ELF-1 (cell line): ENCODE measurements at places on chromosomes 12 and 14.

- no peak for DNase-seq
Observed at GRCh38 chr12:75964150-75964549, 67.4 kb downstream of the PHLDA1 start.

GRCh38 chr14:76386944-76387782 lies 11.2 kb downstream of the ESRRB start:
- DNase-seq = peak; percentile 82

DNA sequence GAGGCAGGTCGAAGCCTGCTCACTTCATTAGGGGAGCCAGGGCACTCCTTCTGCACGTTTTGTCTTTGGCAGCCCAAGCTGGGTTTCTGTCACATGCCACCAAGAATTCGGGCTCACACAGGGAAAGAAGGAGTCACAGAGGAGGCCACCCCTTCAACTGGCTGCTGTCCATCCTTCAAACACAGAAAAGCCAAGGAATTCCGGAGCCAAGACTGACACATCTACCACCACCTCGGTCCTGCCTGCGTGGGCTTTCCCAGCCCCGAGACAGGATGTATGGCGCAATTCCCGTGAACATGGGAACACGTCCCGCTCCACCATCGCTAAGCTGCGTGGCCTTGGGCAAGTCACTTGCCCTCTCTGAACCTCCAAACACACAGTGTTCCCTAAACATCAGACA lies 70.4 kb downstream of the NCOR2 start:
- DNase-seq = no peak

DNA sequence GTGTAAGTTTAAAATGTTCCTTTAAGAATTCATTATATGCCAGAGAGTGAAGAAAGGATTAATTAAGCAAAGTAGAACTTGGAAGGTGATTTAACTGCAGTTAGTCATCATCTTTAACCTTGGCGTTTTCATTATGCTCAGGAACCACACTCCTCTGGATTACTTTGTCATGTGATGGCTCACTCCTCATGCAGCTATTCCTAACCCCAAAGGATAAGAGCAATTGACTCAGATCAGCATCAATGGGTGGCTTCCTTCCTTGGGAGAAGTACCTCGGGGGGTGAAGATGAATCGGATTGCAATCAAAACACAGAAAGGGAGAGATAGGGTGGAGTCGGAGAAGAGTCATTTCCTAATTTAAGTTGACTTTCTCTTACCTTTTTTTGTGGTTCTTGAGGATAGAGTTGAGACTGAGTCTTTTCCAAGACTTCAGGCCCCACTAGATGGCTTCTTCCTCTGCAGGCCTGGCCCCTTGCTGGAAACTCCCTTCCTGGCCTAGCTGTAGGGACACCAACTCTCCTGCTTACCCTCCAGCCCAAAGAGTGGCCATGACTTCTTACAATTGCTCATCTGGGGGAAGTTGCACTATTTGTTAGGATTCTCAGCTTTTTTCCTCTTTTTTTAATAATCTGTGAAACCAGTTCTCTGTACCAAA lies 238.6 kb upstream of the DDHD1 start:
- no peak for DNase-seq

GRCh38 chr14:88323523-88324199 lies 592 bp upstream of the KCNK10 start:
- DNase-seq = peak; percentile 48

DNA sequence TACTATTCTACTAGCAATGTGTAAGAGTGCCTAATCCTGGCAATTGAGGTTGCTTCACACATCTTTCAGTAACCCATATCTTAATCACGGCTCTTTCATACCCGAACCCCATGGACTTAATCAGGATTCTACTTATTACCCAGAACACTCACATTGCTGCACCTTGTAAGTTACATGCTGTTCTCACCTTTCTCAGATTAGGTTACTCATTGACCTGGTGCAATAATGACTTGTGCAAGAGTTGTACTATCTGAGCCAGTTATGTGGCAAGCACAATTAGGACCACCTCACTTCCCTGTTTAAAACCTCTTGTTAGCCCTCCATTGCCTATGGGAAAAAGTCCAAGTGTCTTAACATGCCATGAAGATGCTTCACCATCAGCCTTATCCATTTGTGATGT lies 306.7 kb upstream of the E2F7 start:
- DNase-seq = no peak

GRCh38 chr12:8936735-8937134 lies 12.7 kb downstream of the M6PR start:
- DNase-seq = no peak

DNA sequence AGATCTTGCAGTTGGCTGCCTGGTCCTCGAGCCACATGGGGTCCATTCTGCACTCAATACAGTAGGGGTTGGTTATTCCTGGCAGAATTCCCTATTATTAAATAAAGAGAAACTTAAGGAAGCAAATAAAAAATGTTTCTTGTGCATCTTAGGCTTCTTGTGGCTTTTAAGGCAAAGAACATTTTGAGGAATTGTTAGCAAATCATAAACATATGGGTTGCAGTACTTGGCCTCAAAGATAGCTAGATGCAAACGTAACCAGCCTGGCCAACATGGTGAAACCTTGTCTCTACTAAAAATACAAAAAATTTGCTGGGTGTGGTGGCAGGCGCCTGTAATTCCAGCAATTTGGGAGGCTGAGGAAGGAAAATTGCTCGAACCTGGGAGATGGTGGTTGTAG lies 50.8 kb upstream of the KCNA5 start:
- DNase-seq = no peak

DNA sequence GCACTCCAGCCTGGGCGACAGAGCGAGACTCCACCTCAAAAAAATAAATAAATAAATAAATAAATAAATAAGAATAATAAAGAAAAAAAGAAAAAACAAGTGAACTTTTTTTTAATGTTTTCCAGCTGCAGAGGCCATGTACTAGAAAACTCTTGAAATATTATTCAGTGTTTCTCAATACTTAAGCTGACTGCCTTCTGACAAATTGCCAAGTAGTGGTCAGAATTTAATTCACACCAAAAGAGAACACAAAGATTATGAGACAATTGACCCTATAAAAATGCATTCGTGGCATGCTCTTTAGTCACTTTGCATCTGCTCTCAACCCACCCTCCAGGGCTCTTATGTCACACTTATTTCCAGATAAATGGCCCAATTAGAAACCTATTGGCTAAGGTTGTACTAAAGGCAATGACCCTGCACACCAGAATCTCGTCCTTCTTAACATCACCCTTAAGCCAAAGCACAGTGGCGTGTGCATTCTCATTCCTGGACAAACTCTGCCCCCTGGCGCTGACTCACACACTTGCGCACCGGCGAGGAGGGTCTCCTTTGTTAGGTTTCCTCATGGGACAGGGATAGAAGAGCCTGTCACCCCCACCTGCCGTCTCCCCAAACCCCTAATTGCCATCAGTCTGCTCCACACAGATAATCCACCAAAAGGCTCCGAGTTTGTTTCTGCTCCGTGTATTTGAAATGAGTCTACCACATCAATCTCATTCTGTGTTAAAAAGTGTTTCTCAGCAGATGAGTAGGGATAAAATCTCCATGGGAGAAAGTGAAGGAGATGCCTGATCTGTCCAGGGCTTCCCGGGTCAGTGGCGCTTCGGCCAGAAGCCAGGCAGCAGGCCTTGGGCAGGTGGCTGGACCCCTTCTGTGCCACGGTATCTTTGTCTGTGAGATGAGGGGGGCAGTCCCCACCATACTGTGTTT lies 73.1 kb upstream of the CEP83 start:
- DNase-seq = peak; percentile 88

DNA sequence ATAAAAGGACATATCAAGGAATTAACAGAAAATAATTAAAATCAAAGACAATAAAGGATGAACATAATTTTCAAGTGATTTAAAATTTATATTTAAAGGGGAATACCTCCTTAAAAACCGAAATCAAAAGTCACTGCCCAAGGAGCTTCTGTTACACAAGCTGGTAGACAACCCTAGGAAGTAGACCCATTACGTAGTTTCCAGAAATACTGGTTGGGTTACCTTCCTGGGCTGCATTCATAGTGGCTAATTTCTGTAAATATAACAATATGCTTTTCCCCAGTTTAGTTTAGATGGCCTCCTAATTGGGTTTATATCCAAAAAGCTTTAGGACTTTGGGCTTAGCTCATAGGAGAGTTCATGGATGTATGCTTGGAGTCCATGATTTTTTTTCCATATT lies 2.1 kb upstream of the EDDM3A start:
- no peak for DNase-seq

DNA sequence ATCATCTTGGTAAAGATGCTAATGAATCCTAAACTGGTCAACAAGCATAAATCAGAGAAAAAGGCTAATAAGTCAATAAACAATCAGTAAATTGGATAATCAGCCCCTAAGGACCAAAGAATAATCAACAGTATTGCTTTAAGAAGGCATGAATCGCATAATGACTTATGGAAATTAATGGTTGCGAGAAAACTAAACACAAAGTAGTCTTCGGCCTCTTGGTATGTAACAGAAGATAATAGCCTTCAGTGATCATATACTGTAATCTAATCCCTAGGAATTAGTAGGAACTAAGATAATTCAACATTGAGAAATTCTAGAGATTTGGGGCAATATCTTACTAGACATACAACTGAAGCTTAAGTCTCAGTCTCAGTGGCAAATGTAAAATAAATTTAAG lies 122.1 kb downstream of the PRKCH start:
- no peak for DNase-seq

DNA sequence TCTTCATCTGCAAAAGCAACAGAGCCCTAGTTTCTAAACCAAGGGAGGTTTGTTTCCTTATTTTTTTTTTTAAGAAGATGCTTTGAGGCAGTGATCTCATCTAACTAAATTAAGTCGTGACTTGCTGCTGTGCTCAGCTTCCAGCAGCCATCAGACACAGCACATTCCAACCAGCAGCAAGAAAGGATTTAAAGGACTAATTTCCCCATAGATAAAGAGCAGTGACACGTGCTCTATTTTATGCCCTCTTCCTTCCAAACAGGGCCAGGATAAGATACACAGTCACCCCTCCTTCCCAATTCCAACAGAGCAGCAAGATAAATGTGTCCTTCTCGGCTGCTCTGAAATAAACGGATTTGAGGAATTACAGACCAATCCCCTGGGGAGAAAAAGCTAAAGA lies 81.7 kb downstream of the PRKAB1 start:
- DNase-seq = peak; percentile 5

DNA sequence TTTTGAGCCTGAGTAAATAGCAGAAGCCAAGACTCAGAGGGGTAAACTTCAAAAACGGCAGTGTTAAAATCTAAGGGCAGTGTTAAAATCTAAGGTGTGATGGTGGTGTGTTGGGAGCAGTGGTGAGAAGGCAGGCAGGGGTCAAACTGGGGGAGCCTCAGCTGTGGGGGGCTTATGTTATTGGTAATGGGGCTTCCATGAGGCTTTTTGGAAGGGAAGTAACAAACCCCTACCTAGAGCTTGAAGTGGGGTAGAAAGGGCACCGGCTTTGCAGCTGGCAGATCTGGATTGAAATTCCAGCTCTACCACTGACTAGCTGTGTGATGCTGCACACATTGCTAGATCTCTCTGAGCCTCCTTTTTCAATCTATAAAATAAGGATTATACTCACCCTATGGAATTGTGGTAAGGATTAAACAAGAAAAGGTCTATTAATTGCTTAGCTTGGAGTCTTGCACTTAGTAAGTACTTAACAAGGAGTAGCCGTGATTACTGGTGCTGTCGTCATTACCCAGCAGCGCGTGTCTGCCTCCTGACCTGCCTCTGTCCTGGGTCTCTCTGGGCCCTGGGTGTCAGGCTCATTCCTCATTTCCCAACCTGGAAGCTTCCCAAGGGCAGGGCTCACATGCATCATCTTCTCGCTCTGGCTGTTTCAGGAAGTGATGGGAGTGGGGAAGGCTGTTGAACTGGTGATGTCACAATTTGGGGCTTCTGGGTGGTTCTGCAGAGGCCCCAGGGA lies 18.5 kb upstream of the KRT80 start:
- no peak for DNase-seq

- DNase-seq = no peak
Observed at GRCh38 chr14:22565391-22565945, 23.6 kb downstream of the DAD1 start.

DNA sequence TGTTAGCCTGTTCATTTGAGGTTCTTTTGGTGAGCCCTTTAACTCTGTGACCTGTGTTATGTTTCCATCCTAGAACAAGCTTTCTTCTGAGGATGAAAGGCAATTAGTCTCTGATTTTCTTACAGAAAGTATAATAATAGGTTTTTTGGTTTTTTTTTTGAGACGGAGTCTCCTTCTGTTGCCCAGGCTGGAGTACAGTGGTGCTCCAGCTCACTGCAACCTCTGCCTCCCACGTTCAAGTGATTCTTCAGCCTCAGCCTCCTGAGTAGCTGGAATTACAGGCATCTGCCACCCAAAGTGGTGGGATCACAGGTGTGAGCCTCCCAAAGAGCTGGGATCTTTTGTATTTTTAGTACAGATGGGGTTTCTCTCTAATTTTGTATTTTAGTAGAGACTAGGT lies 52.7 kb upstream of the SYNE2 start:
- DNase-seq = no peak
